ENCODE measurements at places on chromosomes 7 and 10. TPM values are rescaled to one million over a fixed set of nuclear protein-coding genes. Genes with fewer than 3 reads are reported as not detected.

- H3K4me1 ChIP-seq: no peaks in the 10 kb centered on the region
- H3K4me3 ChIP-seq: no peak overlapping the region
- no peak overlapping the region for H3K27ac ChIP-seq
- no peaks in the 10 kb centered on the region for H3K27me3 ChIP-seq
Observed at GRCh38 chr7:91062713-91063112, 201.5 kb upstream of the FZD1 start.

C7orf33 gene
- total RNA-seq: not detected

DNA sequence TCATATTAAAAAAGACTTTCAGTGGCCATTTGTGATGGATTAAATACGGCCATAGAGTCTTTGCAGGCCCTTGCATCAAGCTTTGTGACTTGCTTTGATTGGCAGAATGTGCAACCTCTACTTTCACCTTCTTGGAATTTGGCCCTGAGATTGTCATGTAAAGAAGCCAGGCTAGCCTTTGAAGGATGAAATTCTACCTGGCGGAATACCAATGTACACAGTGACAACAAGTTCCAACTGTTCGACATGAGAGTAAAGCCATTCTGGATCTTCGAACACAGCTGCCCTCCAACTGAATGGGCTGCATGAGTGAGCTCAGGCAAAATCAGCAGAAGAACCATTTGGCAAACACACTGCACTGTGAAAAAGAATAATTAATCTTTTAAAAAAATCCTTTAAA lies 321.3 kb downstream of the PHF14 start:
- H3K36me3 ChIP-seq: no peaks in the 10 kb centered on the region
- no peak overlapping the region for H3K27ac ChIP-seq
- H3K4me1 ChIP-seq: no peaks in the 10 kb centered on the region

DNA sequence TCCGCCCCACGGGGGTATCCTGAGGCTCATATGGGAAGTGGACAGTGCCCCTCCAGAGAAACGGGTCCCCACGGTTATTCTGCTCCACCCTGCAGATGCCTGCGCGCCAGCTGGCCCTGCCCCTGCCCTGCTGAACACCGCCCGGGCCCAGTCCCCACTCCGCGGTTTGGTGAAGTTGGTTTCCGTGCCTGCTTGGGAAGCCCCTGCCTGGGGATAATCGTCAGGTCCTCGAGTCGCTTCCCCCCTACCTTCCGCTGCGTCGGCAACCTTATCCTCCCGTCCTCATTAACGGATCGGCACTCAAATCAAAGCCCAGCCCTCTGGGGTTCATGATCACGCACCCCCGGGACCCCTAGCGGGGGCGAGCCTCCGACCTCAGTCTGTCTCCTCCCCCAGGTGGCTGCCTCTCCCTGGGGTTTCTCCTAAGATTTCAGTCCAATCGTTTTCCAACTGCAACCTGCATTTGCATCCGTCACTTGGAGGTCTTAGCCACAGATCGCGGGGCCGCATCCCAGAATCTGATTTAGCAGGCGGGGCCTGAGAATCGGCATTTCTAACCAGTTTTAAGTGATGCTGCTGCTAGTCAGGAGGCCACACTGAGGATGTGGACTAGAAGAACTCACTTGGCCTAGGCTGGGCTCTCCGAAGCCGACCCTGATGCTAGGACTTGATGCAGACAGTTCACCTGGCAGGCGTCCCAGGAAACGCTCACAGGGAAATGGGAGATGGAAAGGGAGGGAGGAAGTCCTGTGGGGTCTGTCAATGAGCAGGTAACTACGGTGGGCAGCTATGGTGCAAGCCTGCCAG lies 27.6 kb downstream of the WDR86 start:
- H3K4me3 ChIP-seq: peak overlapping the region; percentile 44
- peaks cover 10% of the 10 kb centered on the region for H3K4me1 ChIP-seq
- no peak for DNase-seq
- H3K36me3 ChIP-seq: peaks cover 16% of the 10 kb centered on the region
- H3K27ac ChIP-seq: peak overlapping the region; percentile 28
- H3K27me3 ChIP-seq: peaks cover 31% of the 10 kb centered on the region
